Heart right ventricle (tissue), 16 donors: ENCODE measurements at places on chromosomes 1 and 21. TPM values are rescaled to one million over a fixed set of nuclear protein-coding genes. Genes with fewer than 3 reads are reported as not detected.
A peak's percentile ranks its signal among the peaks of the same experiment; 100 is the strongest.

DNA sequence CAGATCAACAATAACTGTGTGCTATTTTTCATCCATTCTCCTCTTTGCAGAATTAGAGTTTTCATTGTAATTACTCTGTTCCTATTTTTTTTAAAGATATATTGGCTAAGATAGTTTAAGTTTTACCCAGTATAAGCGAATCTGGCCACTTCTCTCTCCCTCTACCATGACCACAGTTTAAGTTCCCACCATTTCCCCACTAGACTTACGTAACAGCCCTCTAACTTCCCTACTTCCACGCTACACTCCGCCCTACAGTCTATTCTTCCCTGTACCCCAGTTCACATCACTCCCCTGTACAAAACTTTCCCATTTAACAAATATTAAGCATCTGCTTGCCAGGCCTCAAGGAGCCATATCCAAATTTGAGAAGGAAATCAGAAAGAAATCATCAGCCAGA, 16.5 kb downstream of the CTSK start:
- no peak for DNase-seq
- H3K27ac ChIP-seq: no peak overlapping the region
- H3K4me1 ChIP-seq: no peaks in the 10 kb centered on the region
- no peaks in the 10 kb centered on the region for H3K27me3 ChIP-seq
- H3K36me3 ChIP-seq: no peaks in the 10 kb centered on the region
- H3K4me3 ChIP-seq: no peak overlapping the region

DNA sequence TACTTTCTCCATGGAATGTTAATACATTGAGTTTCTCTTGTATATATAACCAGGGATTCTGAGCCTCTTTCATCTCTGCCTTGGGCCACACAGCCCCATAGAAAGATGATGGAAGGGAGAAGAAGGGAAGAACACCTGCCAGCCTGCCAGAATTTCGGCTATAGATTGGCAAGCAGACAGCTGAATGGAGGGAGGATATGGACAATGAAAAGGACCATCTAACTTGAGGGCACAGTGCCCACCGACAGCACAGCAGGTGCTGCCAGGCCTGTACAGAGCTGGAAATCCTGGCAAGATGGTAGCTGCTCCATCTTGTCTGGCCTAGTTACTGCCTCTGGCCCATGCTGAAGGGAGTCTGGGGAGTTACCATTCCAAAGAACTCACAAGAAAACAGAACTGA, 244.3 kb downstream of the FGGY start:
- DNase-seq: no peak
- H3K27ac ChIP-seq: no peak overlapping the region
- no peak overlapping the region for H3K4me3 ChIP-seq

GRCh38 chr1:210597555-210598134, 268.9 kb downstream of the HHAT start:
- no peaks in the 10 kb centered on the region for H3K27me3 ChIP-seq
- H3K4me1 ChIP-seq: no peaks in the 10 kb centered on the region
- no peak overlapping the region for H3K27ac ChIP-seq
- no peaks in the 10 kb centered on the region for H3K36me3 ChIP-seq

DNA sequence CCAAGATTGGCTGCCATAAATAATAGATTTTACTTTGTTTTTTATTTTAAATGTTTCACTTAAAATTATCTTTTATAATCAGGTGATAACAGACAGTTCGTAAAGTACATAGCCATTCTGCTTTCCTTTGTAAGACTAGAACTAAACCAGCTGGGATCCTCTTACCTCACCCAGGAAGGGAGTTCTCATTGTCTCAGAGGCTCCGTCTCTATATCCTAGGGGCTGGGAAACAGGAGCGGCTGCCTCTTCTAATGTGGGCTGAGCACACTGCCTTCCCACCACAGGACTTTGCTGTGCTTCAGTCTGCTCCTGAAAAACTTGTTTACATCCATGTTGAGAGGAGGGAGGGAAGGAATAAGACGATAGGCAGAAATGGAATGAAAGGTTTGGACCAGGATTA, 45.6 kb upstream of the PGD start:
- no peak overlapping the region for H3K4me3 ChIP-seq
- H3K27ac ChIP-seq: no peak overlapping the region
- H3K36me3 ChIP-seq: no peaks in the 10 kb centered on the region
- no peaks in the 10 kb centered on the region for H3K27me3 ChIP-seq
- DNase-seq: no peak

DNA sequence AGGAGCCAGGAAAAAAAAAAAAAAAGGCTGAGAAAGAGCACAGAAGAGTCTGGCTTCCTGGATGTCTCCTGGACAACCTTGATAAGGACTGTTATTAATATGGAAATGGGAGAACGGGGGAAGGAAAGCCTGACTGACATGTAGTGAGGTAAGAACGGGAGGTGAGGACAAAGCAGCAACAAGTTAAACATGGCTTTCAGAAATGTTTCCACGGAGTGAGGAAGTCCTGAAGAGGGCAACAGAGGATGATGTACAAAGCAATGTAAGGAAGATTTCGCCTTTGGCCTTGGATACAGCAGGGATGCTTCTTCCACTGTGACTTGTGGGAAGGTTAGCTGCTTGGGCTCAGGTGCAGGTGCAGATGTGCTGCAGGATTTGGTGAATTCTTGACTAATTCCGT, 11.9 kb upstream of the NIBAN1 start:
- H3K36me3 ChIP-seq: no peaks in the 10 kb centered on the region
- no peak overlapping the region for H3K4me3 ChIP-seq
- no peaks in the 10 kb centered on the region for H3K27me3 ChIP-seq
- H3K27ac ChIP-seq: no peak overlapping the region
- no peak for DNase-seq

DNA sequence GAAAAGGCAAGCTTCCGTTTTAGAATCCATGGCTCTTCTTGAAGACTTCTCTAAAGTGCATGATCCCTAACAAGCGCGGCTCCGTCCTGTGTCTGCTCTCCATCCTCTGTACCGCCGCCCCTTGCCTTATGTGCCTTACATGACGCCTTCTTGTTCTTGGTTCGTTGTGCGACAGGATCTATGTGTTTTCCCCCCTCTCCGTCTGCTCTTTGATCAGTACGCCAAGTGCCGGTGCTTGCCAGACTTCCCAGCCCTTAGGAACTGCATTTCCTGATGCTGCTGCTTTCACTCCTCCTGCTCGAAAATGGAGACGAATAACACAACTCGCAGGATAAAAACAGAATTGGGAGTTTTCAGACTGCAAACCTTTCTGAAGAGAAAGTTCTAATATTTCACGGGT, 13.1 kb downstream of the NDUFV3 start:
- peaks cover 99% of the 10 kb centered on the region for H3K36me3 ChIP-seq
- no peaks in the 10 kb centered on the region for H3K4me1 ChIP-seq
- no peak overlapping the region for H3K27ac ChIP-seq
- no peaks in the 10 kb centered on the region for H3K27me3 ChIP-seq
- no peak overlapping the region for H3K4me3 ChIP-seq

GRCh38 chr21:35995522-35996088, 64.7 kb downstream of the SETD4 start:
- H3K4me1 ChIP-seq: no peaks in the 10 kb centered on the region
- no peak overlapping the region for H3K4me3 ChIP-seq

GRCh38 chr1:204032642-204033235, 40.2 kb upstream of the SOX13 start:
- no peak overlapping the region for H3K4me3 ChIP-seq
- DNase-seq: no peak
- H3K36me3 ChIP-seq: no peaks in the 10 kb centered on the region

DNA sequence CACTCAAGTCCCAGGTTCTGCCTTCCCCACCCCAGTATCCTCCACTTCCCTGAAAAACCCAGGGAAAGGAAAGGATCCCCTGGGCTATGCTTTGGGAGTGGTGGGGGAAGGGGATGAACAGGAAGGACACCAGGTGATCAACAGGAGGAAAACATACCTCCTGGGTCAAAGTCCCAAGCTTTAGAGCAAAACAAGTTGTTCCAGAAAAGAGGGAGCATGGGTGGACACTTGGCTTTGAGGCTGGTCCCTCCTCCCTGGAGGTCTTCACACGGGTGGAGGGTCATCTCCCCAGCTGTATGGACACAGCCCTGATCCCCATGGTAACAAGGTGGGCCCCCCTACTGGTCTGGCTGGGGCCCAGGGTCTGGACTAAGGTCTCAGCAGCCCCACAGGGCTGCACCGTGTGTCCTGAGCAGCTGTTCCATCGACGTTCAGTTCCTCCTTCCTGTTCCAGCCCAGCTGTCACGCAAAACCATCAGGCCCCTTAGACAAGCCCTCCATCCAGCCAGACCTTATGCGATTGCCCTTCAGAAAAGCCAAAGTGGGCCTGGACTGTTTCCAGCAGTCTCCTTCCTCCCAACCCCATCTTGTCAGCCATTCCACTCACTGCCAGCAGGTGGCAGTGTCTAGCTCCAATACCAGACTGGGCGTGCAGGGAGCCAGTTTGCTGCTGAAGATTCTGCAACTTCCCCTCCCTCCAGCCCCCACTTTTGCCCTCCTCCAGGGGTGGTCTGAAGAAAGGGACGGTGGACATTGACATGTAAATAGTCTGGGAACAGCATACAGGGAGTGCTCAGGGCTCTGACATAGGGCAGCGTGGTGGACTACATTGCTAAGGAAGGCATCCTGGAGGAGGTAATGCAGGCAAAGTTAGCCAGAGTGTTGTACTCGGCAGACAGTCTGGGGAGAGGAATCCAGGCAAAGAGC, 2.9 kb upstream of the PDZK1IP1 start:
- no peak overlapping the region for H3K4me3 ChIP-seq
- no peaks in the 10 kb centered on the region for H3K27me3 ChIP-seq
- H3K36me3 ChIP-seq: no peaks in the 10 kb centered on the region
- H3K4me1 ChIP-seq: peaks cover 29% of the 10 kb centered on the region

GRCh38 chr1:13661539-13661938, 38.4 kb upstream of the PRDM2 start:
- H3K4me1 ChIP-seq: peaks cover 14% of the 10 kb centered on the region
- H3K4me3 ChIP-seq: no peak overlapping the region
- H3K27me3 ChIP-seq: peaks cover 6% of the 10 kb centered on the region

GRCh38 chr1:85342207-85342606, 65.8 kb upstream of the BCL10 start:
- DNase-seq: no peak
- H3K36me3 ChIP-seq: peaks cover 2% of the 10 kb centered on the region
- peaks cover 37% of the 10 kb centered on the region for H3K4me1 ChIP-seq
- no peak overlapping the region for H3K4me3 ChIP-seq

DNA sequence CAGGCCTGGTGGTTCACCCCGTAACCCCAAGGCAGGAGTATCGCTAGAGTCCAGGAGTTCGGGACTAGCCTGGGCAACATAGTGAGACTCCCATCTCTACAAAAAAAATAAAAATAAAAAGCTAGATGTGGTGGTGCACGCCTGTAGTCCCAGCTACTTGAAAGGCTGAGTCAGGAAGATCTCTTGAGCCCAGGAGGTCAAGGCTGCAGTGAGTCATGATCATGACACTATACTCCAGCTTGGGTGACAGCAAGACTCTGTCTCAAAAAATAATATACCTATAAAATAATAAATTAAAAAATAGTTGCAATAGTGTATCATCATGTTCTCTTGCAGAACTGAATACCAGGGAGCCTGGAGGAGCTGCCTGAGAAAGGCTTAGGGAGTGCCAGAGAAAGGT, 19.9 kb upstream of the TMEM39B start:
- no peak for DNase-seq
- H3K4me3 ChIP-seq: no peak overlapping the region
- H3K36me3 ChIP-seq: peaks cover 35% of the 10 kb centered on the region
- H3K27ac ChIP-seq: no peak overlapping the region

DNA sequence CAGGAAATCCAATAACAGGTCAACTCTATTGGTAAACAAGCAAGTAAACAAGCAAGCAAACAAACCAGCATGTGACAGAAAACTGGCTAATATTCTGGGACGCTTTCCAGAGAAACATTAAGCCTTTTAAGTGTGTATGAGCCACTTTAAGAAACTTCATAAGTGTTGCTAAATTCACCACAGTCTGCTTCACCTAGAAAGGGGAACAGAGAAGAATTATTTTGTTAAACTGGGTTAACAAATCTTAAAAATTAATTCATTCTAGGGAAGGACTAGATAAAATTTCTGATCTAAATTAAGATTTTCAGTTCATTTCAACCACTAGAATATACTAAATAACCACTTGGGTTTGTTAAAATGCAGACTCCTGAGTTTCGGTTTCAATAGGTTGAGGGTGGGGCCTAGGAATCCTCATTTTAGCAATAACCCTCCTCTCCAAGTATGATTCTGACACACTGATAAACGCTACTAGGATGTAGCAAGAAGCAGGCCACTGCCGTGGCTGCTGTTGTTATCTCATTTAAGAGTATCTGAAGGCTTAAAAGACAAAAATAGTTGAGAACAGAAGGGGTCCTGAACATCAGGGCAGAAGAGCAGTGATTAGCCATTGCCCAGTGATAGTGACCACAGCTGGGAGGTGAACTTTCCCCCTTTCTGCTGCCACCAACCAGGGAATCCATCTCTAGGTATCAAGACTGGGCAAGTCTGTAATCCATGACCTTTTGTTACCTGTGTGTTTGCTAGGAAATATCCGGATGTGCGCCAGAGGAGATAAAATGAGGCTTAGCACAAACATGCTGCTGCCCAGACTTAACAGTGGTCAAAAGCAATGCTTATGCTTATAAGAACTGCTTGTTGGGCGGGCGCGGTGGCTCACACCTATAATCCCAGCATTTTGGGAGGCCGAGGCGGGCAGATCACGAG, 11.2 kb downstream of the CREG1 start:
- no peaks in the 10 kb centered on the region for H3K27me3 ChIP-seq
- peaks cover 52% of the 10 kb centered on the region for H3K36me3 ChIP-seq
- H3K4me1 ChIP-seq: peaks cover 70% of the 10 kb centered on the region
- DNase-seq: no peak
- no peak overlapping the region for H3K4me3 ChIP-seq

GRCh38 chr1:247535402-247535801, 838 bp downstream of the OR2C3 start:
- H3K27ac ChIP-seq: no peak overlapping the region
- no peaks in the 10 kb centered on the region for H3K4me1 ChIP-seq
- H3K4me3 ChIP-seq: no peak overlapping the region
- DNase-seq: no peak

DNA sequence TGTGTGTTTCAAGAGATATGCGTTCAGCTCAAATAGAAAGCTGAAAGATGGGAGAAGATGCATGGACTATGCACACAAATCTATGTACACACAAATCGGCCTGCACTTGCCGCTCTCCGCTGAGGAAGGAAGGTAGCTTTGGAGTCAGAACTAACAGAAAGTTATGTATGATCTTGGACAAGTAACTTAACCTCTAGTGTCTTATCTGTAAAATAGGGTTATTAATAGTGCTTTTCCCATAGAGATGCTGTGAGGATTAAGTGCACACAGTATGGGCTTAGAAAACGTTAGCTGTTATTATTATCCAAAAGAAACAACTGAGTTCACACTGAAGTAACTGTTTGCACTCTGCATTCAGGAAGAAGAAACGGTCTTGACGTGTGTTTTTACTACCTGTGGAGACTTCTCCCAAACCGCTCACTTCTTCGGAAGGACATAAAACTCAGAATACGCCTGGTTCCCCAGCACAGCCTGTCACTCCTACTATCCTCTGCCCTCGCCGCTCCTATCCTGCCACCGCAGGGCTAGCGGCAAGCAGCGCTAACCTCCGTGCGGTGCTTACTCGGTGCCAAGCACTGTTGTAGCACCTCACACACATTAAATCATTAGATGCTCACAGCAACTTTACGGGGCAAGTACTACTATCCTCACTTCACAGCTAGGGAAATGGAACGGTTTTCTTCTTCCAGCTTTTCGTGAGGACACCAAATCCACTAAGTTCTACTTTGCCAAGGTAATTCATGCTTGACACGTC, 1.3 kb downstream of the TGFBR3 start:
- no peaks in the 10 kb centered on the region for H3K36me3 ChIP-seq
- H3K27me3 ChIP-seq: peaks cover 44% of the 10 kb centered on the region
- H3K4me1 ChIP-seq: peaks cover 32% of the 10 kb centered on the region
- peak overlapping the region; percentile 90 for H3K27ac ChIP-seq
- H3K4me3 ChIP-seq: peak overlapping the region; percentile 97
- peak; percentile 39 for DNase-seq

Gene RHBG
- total RNA-seq: not detected

Gene RIMS3
- 1.4 TPM for total RNA-seq

Gene CD34
- total RNA-seq: 48.8 TPM
